ENCODE measurements at places on chromosomes 7 and 10.

- DNase-seq, result no peak
Measured at GRCh38 chr7:23607130-23607529, 9.9 kb downstream of the CCDC126 start.

DNA sequence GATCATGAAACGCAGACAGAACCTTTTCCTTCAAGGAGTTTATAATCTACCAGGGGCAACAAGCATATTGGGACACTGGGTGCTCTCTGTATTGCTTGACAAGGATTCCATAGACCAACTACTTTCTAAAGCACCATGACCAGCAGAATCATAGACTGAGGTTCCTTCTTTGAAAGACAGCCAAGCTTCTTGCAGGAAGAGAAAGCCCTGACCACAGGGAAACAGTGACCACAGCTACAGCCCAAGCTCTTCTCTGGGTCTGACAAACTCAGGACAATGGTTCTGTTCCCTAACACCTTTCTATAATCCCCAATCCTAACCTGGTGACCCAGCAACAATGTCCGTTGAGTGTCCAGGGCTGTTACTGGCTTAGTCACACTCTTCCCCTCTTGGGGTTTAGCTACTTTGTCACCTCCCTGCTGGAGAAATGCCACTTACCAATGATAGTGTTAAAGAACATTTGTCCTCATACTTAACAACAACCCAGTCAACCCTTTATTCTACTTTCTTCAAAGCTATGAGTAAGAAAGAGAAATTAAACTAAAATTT, 155.7 kb downstream of the JAZF1 start:
- peak; percentile 21 for DNase-seq

GRCh38 chr10:30708234-30708633, 78.7 kb upstream of the LYZL2 start:
- no peak for DNase-seq

GRCh38 chr10:68032113-68032512, 43.0 kb downstream of the HERC4 start:
- no peak for DNase-seq

DNA sequence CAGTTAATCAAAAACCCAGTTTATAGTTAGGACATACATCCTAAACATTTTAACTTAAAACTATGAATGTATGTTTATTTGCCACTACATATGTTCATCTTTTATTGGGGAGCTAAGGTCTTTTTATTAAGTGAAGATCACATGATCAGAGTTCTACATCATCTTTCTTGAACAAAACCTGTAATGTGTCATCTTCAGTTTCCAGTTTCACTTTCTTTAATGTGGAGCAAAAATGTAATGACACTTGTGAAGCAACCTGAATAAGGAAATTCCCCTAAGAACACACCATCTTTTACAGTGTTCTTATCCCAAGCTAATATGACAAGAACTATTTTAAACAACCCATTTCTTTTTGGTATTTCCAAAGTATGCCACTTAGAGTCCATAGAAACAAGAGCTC, 166.7 kb upstream of the BET1 start:
- no peak for DNase-seq

DNA sequence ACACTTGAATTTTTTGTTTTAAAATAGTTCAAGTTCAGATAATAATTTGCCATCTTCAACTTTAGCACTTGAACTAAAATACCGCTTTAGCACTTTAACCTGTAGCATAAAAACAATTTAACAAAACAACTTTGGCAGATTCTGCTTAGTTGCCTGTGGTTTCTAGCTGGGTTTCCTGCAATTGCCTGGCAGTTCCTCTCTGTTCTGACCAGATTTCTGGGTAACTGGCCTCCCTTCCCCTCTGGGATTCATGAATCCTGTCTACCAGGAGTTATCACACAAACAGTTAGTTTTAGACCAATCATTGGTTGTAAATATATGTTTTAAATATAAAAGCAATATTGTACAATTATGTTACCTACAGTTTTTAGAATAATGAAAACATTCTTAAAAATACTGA, 89.8 kb upstream of the HDAC9 start:
- peak; percentile 42 for DNase-seq

DNA sequence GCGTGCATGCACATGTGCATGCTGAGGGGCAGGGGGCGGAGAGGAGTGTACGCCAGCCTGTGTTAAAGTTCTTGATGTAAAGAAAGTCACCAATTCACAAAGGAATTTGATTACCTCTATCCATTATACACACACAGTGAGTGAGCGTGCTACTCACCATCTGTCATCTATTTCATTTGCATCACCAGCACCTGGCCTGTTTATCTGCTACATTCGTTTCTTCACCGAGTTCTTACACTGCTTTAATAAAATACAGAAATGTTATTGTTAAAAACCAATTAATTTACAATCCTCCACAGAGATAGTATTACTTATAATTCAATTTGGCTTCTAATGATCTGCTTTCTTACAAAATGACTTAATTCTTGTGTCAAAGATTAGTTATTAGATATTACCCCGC, 32.6 kb downstream of the NEUROD6 start:
- DNase-seq, result no peak

DNA sequence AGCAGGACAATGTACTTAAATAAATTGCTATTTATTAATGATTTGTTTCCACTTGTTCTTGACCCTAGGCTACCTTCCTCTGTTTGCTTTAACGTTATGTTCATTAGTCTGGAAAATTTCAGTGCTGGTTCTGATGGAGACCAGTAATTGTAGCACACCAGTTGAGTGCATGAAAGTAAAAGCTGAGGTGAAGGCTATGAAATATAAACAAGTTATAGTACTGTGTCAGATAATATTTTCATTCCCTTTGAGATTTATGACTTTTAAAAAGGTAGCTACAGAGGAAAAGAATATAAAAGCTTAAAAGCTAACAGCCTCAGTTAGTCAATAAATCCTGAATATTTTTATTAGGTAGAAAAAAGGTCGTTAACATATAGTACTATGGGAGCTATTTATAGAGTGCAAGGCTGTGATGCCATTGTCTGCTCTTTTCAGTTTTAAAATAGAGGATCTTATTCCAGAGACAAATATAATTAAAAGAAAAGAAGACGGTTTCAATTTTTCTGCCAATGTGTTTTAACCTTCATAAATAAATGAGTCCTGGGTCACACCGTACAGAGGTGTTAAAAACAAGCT, 351.8 kb upstream of the ETV1 start:
- no peak for DNase-seq

- DNase-seq, result no peak
Measured at GRCh38 chr10:90413196-90413595, 444.6 kb downstream of the HTR7 start.

GRCh38 chr10:128747582-128748346, 621.5 kb upstream of the MKI67 start:
- DNase-seq, result no peak

DNA sequence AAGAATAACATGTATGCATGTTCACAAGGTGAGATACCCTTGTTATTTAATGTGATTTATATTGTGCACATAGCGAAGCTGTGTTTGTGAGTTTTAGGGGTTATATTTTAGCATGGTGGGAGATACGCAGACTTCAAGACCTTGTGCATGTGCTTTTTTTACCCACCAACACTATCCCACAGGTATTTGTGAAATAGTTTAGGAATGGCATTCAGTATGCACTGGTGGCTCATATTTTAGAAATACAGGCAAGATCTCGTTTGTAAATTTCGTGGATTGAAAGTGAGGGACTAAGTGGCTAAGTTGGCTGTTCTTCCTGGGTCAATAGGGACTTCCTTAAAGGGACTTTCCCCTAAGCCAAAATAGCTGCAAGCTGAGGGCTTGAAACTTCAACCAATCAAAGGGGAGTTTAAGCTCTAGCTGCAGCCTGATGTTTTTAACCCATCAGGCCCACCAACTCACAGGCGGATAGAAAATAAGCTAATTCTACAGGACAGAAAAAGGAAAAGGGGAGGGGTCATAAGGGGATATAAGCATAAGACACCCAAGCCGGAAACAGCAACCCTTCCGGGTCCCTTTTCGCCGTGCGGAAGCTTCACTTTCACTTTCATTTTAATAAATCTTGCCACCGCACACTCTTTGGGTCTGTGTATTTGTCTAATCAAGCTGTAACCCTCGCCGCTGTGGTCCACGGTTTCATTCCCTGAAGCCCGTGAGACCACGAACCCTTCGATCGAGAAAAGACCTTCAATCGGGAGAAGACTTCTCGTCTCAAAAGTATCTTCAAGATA, 291.0 kb downstream of the GPR158 start:
- no peak for DNase-seq

- DNase-seq, result no peak
Measured at GRCh38 chr10:65769828-65770227, 1156.0 kb upstream of the LRRTM3 start.

- DNase-seq, result no peak
Measured at GRCh38 chr7:141150465-141150864, 76.6 kb downstream of the TMEM178B start.

DNA sequence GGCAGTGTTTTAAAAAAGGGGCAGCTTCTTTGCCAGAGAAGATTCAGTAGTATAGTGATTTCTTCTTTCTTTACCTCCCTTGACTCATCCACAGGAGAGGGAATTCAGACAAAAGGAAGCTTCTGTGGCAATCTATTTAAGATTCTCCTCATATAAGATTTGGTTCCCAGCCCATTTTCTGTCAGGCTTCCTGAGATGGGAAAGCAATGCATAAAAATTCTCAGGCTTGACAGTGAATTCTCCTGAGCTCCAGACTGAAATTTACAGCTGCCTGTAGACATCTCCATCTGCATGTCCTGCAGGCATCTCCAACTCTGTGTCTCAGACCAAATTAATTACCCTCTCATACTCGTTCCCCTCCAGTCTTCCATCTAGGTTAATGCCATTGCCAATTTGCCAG, 72.8 kb downstream of the TSPAN12 start:
- no peak for DNase-seq

GRCh38 chr10:96441322-96441885, 72.3 kb downstream of the TLL2 start:
- no peak for DNase-seq

DNA sequence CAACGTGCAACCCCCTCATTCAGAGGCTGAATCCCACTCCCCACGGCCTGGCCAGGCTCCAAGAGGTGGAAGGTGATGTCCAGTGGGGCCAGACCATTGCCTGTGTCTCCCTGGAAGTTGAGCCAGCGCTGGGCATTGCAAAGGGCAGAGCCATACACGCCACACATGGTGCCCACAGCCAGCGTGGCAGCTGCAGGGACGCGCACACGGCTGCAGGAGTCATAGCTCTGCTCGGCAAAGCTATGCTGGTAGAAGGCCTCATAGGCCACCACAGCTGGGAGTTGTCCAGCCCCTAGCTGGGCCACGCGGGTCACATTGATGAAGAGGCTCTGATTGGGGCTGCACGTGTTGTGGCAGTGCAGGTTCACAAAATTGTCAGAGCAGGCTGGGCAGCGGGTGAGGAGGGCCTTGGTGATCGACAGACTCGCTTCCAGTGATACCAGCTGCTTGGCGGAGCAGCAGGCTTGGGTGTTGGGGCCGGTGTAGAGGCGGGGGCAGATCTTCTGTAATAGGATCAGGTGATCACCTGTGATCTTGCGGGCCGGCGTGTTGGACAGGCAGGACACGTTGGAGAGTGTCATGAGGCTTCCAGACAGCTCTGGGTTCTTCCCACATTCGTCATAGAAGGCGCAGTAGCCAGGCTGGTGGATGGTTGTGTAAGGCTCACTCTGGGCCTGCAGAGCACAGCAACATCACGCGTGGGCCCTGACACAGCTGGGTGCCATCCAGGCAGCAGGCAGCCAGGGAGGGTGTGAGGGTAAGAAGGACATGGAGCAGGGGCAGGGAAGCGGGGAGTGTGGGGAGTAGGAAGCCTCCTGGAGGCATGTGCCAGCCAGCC, 1.2 kb downstream of the NPC1L1 start:
- no peak for DNase-seq

DNA sequence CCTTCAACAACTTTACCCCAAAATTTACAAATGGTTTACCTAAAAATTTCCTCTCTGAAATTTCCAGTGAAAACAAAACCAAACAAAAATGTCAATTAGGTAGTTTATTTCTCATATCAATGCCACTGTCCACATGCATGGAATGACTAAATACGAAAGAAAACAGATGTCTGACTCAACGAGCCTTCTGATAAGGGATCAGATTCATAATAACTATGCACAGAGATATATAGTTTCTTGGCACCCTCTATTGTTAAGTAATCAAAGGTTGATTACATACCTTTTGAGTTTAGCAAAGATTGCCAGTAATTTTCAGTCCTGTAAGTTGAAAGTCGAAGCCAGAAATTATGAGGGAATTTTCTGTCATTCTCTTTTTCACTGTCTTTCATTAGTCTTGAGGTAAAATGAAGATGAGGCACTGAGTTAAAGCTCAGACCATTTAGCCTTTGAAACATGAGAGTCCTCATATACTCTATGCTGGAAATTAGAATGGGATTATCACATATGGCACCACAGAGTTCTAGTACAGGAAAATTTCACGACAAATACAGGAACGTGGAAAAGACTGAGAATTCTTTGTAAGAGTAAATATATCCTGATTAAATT, 519.1 kb upstream of the ANKRD30A start:
- DNase-seq, result no peak

DNA sequence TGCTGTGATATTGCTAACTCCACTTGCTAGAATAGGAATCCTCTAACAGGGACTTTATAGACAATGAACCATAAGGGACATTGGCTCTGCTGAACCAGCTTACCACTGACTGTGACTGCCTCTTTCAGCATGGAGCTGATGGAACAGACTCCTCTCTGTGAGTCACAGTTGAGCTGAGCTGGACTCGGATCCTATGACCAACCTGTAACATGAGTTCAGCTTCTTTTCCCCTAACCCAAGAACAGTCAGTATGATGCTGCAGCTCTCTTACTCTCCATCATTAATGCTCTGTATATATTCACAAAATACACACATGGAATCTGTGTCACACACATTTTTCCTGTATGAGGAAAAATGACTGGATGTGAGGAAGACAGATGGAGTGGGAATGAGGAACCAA, 177.9 kb upstream of the BET1 start:
- no peak for DNase-seq

GRCh38 chr10:119456435-119456810, 86.1 kb downstream of the RGS10 start:
- DNase-seq, result no peak

DNA sequence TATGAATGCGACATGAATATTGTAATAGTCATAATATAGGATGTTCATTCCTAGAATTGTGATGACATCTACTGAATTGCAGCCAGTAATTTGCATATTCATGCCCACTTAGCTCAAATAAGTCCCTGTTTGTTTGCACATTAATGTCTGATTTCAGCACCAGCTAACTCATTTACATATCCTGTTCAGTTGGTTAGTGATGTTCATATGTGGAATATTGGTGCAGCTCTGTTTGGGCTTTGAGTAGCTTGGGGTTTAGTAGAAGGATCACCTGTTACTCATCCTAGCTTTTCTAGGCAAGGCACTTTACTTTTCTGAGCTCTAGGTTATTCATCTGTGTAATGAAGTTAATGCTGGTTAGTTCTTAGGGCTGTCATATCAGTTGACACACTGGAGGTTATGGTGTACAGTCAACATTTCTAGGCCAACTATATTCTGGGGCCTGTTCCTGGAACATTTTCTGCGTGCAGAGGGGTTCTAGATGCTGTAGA, 238.4 kb downstream of the EXOC4 start:
- DNase-seq, result no peak

- no peak for DNase-seq
Measured at GRCh38 chr7:135929249-135929648, 47.9 kb downstream of the MTPN start.

GRCh38 chr7:124084024-124084423, 51.2 kb upstream of the TMEM229A start:
- DNase-seq, result no peak
